ENCODE measurements at places on chromosomes 1 and 21.

- DNase-seq, result no peak
Measured at GRCh38 chr1:4530166-4530785, 124.1 kb upstream of the AJAP1 start.

- no peak for DNase-seq
Measured at GRCh38 chr1:228416217-228416933, at the start of gene TRIM17. Gene TRIM17 (minus strand): TSS chr1:228416861. CDS start chr1:228415072, 1,789 bp downstream.

DNA sequence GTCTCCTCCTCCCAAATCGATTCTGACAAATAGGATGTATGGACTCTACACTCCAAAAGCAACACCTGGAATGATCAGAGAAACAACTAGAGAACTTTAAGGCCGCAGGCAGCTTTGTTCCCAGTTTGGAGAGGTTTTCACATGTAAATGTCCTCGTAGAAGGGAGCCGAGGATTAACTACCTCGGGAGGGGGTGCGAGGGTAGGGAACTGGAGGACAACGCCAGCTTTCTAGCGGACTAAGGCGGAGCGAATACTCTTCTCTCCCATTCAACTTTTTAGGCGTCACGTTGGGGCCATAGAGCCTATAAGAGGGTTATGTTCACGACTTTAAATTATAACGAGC is 1.2 kb downstream of the SCAF4 start:
- DNase-seq, result no peak

GRCh38 chr1:209207126-209207700 is 376.3 kb upstream of the CAMK1G start:
- no peak for DNase-seq

DNA sequence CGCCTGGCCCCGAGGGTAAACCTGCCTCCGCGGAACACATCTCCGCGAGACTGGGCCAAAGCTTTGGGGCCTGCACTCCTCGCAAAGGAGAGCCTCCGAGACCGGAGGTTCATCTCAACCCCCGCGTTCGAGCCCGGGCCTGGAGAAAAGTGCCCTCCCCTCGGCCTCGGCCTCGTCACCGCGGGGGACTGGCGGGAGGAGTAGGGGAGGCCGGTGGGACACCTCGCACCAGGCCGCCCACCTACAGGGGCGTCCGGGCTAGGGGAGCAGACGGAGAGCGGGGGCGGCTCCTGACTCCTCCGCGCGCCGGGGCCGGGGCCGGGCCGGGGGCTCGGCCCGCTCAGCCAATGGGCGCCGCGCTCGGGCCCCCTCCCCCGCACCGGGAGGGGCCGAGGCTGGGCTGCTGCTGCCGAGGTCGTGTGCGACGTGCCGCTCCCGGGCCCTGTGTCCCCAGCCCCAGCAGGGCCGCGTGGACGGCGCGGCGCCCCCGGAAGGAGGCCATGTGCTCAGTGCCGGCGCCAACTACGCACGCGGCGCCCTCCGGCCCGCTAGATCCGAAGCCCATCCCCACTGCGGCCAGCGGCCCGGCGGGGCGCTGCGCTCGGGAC is 684 bp downstream of the SLC2A1 start:
- DNase-seq, result peak; percentile 19

DNA sequence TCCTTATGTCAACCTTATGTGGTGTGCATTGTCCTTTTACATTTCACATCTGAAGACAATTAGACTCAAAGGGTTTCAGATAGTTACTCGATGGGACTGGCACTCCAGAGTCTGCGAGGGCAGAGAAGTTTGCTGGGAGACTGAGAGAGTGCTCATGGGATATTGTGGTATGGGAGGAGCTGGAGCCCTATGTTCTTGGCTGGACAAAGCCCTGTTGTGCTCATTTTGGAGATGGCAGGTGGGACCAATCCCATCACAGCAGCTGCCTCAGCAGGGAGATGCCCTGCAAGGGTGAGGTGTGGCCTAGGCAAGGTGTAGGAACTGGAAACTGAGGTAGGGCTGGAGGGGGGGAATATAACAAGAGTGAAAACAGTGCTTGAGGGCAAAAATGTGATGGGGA is 43.5 kb upstream of the CRNN start:
- DNase-seq, result no peak

- peak; percentile 75 for DNase-seq
Measured at GRCh38 chr1:234488054-234489006, 9.4 kb upstream of the TARBP1 start.

GRCh38 chr1:229991104-229991513 is 75.9 kb upstream of the GALNT2 start:
- DNase-seq, result no peak

DNA sequence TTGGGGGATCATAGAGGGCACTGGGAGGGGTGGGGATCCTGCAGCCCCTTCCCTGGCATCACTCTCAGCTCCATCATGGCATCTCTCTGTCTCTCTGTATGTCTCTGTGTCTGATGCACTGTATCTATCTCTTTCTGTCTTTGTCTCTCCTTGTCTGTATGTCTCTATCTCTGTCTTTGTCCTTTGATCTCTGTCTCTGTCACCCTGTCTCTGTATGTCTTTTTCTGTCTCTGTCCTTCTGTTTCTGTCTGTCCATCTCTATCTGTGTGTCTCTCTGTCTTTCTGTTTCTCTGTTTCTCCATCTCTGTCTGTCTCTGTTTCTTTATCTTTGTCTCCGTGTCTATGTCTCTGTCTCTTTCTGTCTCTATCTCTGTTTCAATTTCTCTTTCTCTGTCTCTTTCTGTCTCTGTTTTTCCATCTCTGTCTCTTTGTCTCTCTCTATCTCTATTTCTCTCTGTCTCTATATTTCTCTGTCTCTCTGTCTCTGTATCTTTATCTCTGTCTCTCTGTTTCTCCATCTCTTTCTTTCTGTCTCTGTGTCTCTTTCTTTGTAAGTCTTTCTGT is 56.4 kb downstream of the TRIM11 start:
- DNase-seq, result no peak

GRCh38 chr1:57157818-57158603 is 192.2 kb upstream of the C8B start:
- DNase-seq, result no peak

DNA sequence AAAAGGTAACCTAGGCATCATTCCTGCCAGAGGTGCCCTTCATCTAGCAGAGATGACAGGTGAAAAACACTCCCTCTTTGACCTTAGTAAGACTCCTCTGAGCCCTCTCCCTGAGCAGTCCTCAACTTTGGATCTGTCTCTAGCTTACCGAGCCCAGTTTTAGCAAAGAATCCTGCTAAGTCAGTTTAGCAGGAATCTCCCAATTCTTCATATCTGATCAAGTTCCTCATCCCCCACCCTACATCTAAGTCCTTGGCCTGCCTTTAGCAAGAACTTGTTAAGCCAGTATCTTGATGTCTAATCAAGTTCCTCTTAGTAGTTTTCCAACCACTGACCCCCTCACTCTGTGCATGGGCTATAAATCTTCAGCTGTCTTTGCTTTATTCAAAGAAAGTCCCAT is 235.6 kb downstream of the OMA1 start:
- DNase-seq, result no peak

DNA sequence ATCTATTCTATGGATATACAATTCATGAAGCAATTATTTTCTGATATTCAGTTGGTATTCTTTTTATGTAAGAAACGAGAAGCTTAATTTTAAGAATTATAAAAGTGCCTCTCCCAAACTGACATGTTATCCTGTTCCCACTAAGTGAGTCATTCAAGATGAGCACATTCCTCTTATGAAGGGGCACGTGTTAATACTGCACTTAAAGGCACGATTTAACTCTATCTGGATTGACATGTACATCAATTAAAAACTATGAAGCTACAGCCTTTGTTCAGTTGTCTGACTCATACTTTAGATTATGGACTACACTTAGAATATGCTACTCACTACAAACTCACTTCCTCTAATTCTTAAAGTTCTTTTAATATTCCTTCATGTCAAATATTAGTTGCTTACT is 111.6 kb downstream of the CYYR1 start:
- peak; percentile 38 for DNase-seq

DNA sequence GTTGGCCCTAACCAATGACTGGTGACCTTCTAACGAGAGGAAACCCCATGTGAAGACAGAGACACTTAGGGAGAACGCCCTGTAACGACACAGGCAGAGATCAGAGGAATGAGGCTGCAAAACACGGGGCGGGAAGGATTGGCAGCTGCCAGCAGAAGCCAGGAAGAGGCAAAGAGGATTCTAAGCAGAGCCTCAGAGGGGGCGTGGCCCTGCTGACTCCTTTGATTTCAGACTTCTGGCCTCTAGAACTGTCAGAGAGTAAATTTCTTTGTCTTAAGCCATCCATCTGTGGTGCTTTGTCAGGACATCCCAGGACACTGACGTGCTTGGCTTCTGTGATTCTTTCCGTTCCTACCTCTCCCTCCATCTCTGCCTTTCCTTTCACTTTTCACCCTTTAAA is 79.3 kb downstream of the SH3BGR start:
- no peak for DNase-seq

GRCh38 chr1:43037466-43037865 is 78.8 kb upstream of the SLC2A1 start:
- no peak for DNase-seq

DNA sequence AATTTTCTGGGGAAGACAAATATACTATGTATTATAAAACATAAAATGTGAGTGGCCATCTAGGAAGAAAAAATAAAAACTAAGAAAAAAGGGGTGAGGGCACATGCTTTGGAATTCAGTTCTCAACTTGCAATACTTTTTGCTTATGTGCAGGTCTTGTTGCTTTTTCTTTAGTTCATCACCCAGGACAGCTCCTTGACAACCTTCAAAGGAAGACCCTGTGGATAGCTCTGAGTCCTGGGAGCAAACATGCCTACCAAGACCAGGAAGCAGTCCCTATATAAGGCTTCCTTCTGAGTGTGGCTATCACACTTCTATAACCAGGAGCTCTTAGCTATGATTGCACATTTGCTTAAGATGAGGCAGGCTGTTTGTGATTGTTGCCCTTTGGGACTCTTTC is 78.0 kb downstream of the WDR64 start:
- no peak for DNase-seq

Data from MV-4-11 (cell line).